ENCODE measurements at places on chromosomes 5 and 9. TPM values are rescaled to one million over a fixed set of nuclear protein-coding genes. Genes with fewer than 3 reads are reported as not detected.

Gene FAM221B
- total RNA-seq = 0.19 TPM

GRCh38 chr5:54905942-54906537 lies 79.4 kb downstream of the ESM1 start:
- H3K4me3 ChIP-seq = no peak overlapping the region
- peak; percentile 70 for DNase-seq
- peaks cover 4% of the 10 kb centered on the region for H3K4me1 ChIP-seq

Gene IQGAP2
- 14.2 TPM for total RNA-seq

Gene TRIM36
- total RNA-seq = 18.9 TPM

- no peaks in the 10 kb centered on the region for H3K36me3 ChIP-seq
- no peaks in the 10 kb centered on the region for H3K27me3 ChIP-seq
- no peak overlapping the region for H3K4me3 ChIP-seq
- DNase-seq = no peak
Measured at GRCh38 chr5:166618526-166618925, 1672.9 kb upstream of the WWC1 start.
